ENCODE measurements at places on chromosomes 4 and X. TPM values are rescaled to one million over a fixed set of nuclear protein-coding genes. Genes with fewer than 3 reads are reported as not detected.

The PWWP3B gene
- 0.33 TPM for total RNA-seq

- no peak for DNase-seq
- peak overlapping the region; percentile 87 for H3K27ac ChIP-seq
- H3K27me3 ChIP-seq = no peaks in the 10 kb centered on the region
Measured at GRCh38 chr4:118749347-118749988, 64.3 kb downstream of the METTL14 start.

- no peaks in the 10 kb centered on the region for H3K27me3 ChIP-seq
- no peak overlapping the region for H3K4me3 ChIP-seq
- H3K27ac ChIP-seq = no peak overlapping the region
- no peak for DNase-seq
Measured at GRCh38 chr4:24260133-24260715, 324.1 kb downstream of the DHX15 start.

- DNase-seq = no peak
- no peaks in the 10 kb centered on the region for H3K36me3 ChIP-seq
- no peak overlapping the region for H3K4me3 ChIP-seq
- H3K4me1 ChIP-seq = no peaks in the 10 kb centered on the region
- no peaks in the 10 kb centered on the region for H3K27me3 ChIP-seq
- H3K27ac ChIP-seq = no peak overlapping the region
Measured at GRCh38 chrX:39367416-39367815, 566.2 kb downstream of the MID1IP1 start.
